Effector memory CD4-positive, alpha-beta T cell (primary cell): ENCODE measurements at places on chromosomes 7 and 10.

DNA sequence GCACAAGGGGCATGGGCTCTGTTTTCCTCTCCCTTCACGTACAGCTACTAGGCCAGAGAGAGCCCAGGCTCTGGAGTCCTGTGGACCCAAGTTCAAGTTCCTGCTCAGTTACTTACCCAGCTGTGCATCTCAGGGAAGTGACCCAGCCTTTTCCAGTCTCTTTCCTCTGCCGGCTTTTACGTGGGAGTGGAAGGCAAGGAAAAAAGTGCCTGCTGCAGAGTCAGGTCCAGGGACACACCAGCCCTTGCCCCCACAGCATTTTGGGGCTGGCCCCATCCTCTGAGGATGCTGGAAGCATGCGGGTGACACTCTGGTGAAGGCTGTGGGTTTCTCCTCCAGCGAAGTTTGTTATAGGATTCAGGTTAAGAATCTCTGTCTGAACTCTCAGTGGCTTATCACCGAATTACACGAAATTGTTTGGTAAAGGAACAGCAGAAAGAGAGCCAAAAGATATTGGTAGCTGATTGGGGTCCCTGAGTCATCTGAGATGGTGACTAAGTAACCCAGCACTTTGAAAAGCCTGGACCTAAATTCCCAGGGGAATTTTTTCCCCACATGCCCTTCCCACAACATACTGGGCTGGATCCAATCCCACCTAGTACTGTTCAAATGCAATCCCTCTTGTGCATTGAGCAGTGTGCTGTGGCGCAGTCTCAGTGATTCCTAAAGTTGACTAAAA, 424.3 kb downstream of the RPS24 start:
- no peaks in the 10 kb centered on the region for H3K27me3 ChIP-seq
- no peaks in the 10 kb centered on the region for H3K4me1 ChIP-seq
- H3K27ac ChIP-seq = no peak overlapping the region
- H3K4me3 ChIP-seq = no peak overlapping the region
- H3K36me3 ChIP-seq = no peaks in the 10 kb centered on the region
- DNase-seq = no peak

DNA sequence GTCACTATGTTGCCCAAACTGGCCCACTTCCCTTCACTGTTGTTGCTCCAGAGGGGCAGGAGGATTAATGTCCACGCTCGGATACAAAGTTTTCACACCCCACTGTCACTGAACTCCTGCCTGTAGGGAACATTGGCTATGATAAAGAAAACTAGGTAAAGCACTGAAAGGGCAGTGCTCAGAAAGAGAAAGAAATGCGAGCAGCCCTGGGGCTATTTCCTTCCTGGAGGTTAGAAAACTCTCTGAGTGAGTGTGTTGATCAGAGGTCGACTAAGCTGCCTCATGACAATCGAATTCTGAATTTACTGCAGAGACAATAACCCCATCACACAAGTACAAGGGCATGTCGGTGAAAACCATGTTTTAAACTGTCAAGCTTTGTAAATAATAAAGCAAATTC, 227.2 kb upstream of the PITRM1 start:
- no peak for DNase-seq
- H3K4me1 ChIP-seq = no peaks in the 10 kb centered on the region
- no peak overlapping the region for H3K27ac ChIP-seq
- no peak overlapping the region for H3K4me3 ChIP-seq
- no peaks in the 10 kb centered on the region for H3K36me3 ChIP-seq

- no peak overlapping the region for H3K4me3 ChIP-seq
- no peaks in the 10 kb centered on the region for H3K36me3 ChIP-seq
- DNase-seq = no peak
- H3K4me1 ChIP-seq = no peaks in the 10 kb centered on the region
Measured at GRCh38 chr10:113091920-113092319, 141.9 kb downstream of the TCF7L2 start.

- no peaks in the 10 kb centered on the region for H3K36me3 ChIP-seq
- no peaks in the 10 kb centered on the region for H3K27me3 ChIP-seq
- H3K4me1 ChIP-seq = no peaks in the 10 kb centered on the region
- no peak for DNase-seq
Measured at GRCh38 chr10:19592276-19592675, 224.0 kb upstream of the PLXDC2 start.
